Daoy (cell line): ENCODE measurements at places on chromosomes 1 and 21. TPM values are rescaled to one million over a fixed set of nuclear protein-coding genes. Genes with fewer than 3 reads are reported as not detected.

DNA sequence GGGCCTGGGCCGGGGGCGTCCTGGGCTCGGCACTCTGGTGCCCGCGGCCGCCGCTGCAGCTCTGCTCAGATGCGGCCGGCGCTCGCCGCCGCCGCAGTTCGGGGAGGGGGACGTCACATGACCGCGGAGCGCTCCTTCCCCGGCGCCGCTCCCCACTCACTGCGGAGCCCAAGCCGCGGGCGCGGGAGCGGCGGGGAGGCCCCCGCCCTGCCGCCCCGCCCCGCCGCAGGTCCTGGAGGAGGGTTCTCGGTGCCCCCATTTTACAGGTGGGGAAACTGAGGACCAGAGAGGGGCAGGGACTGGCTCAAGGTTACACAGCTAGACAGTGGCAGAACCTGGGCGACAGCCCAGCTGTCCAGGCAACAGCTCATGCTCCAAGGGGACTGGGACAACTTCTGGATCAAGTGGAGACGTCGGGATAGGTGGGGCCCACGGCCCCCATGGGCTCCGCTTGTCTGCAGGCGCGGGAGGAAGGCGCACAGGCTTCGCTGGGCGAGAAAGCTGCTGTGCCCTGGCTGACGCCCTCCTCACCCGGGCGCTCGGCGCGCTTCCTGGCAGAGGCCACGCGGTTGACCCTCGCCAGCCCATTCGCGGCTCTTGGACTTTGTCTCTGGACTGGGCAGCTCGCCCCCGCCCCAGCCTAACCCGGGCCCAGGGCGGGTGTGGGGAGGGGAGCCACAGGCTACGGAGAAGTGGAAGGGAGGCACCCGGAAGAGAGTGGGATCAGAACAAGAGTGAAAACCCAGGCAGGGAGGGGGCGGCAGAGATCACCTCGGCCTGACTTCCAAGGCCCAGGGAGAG lies at the start of gene RAP1GAP:
TSS of gene RAP1GAP (minus strand) at position 100 of the 801 bp plus-strand sequence. CDS start 49,325 bp downstream, outside the sequence.
- no peak for DNase-seq

DNA sequence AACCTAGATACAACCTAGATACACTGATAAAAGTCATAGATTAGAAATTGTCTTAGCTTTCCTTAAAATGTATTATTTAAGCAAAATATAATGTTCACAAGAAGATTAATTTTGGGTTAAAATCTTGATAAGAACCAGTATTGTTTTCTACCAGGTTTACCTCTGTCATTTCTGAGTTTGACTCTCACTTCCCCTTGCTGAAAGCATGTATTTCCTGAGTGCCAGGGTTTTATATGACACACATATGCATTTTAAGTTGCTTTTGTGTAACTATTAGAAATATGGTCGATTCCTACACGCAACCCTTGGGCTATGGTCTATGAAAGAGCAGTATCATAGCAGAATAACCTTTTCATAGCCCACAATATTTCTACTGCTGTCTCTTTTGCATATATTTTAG lies 351.7 kb downstream of the ZP4 start:
- DNase-seq, result no peak

DNA sequence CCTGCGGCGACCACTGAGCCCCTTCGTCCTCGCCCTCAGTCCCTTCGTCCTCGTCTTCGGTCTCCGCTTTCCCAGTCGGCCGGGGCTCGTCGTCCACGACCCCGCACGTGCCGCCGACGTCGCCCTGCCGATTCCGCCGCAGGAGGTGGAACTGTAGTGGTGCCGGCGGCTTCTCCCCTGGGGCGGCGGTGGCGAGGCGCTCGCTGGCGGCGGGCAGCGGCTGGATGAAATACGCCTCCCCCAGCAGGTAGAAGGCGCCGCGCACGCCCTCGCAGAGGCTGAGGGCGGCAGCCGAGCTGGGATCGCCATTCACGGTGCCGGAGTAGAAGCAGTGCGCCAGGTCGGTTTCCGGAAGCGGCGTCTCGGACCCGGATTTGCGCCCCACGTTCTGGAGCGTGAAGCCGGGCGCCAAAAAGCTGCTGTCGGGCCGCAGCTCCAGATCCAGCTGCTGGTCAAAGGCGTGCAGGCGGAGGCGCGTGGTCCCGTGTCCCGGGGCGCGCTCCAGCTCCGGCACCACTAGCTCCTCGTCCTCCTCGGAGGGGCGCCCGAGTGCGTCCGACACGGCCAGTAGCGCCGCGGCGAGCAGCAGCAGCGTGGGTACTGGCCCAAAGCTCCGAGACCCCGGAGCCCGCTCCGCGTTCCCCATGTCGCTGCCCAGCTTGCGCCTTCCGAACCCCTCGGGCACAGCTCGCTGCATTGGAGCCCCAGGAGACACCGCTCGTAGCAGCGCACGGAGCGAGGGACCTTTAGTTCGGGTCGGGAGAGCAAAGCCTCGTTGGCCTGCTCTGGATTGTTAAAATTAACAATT lies 747 bp downstream of the ADAMTS1 start:
- peak; percentile 58 for DNase-seq

- DNase-seq, result no peak
Observed at GRCh38 chr1:221739018-221739676, 2.7 kb downstream of the DUSP10 start.

GRCh38 chr1:84042461-84042860 lies 43.5 kb upstream of the TTLL7 start:
- DNase-seq, result no peak

- peak; percentile 66 for DNase-seq
Observed at GRCh38 chr1:7669559-7670311, 101.4 kb upstream of the VAMP3 start.

- no peak for DNase-seq
Observed at GRCh38 chr1:38370716-38371504, 324.3 kb upstream of the POU3F1 start.

DNA sequence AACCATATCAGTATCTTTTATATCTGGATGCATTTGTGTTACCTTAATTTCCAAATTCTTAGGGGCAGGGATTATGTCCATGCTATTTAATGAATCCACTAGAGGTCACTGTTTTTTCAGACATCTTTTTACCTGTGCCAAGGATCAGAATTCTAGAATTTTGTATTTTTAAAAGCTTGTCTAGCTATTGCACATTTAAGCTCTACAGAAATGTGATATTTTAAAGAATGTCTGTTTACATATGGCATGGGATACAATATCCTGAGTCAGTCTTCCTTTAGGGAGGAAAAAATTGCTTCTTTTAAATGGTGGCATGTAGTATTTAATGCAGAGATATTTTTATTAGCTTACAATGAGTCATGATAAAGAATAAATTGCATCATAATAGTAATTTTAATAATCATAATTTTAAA lies 11.3 kb downstream of the RPAP2 start:
- no peak for DNase-seq

DNA sequence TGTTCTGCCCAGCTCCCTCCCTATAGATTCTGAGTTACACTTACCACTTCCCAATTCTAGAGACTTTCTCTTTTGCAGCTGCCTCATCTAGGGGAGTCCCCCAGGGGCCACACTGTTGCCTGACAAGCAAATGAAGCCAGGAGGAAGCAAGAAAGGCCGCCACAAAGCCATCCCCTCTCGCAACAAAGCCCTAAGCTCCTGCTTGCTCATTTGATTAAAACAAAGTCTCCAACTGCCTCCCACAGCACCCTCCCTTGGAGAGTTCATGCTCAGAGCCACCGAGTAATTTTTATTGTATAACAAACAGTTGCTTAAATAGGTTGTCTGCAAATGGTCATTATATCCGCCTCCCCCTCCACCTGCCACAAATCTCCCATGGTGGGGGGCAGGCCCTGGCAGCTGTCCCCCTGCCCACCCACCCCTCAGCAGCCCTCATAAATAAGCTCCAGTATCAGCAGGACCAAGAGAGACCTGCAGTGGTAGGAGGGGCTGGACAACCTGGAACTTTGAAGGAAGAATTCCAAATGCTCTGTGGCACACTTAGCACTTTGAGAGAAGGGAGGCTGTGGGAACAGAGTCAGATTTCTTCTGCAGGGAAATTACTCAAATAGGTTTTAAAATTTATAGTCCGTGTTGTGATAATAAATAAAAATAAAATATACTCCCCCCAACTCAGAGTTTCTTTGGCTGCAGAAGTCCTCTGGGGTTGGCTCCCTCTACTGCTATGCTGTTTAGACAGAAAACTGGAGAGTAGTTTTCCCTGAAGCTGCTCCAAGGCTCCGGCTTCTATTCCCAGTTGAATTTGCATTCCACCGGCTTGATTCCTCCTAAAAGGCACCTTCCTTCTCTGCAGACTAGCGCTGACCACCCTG lies 237.5 kb downstream of the TTLL7 start:
- no peak for DNase-seq

GRCh38 chr1:70171512-70171911 lies 33.9 kb downstream of the LRRC40 start:
- DNase-seq, result no peak

- no peak for DNase-seq
Observed at GRCh38 chr1:199084293-199084692, 445.5 kb downstream of the PTPRC start.

DNA sequence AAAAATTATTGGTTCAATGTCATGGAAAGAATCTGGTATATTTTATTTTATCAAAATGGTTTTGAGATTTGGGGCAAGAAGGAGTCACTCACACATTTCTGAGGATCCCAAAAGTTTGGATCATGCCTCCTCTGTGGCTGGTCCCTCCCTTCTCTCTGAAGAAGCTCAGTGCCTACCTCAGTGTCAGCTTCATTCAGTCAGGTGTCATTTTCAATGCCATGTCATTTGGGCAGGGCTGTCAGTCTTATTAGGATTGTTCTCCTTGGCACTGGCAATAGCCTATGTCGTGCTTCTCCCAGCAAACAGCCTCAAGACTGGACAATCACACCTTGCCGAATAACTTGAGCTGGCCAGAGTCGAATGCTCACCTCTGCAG lies 264.5 kb upstream of the CAMK1G start:
- no peak for DNase-seq

- DNase-seq, result no peak
Observed at GRCh38 chr1:229942501-229942900, 124.5 kb upstream of the GALNT2 start.

GRCh38 chr1:202968895-202969295 lies 1.8 kb upstream of the CYB5R1 start:
- DNase-seq, result peak; percentile 41

DNA sequence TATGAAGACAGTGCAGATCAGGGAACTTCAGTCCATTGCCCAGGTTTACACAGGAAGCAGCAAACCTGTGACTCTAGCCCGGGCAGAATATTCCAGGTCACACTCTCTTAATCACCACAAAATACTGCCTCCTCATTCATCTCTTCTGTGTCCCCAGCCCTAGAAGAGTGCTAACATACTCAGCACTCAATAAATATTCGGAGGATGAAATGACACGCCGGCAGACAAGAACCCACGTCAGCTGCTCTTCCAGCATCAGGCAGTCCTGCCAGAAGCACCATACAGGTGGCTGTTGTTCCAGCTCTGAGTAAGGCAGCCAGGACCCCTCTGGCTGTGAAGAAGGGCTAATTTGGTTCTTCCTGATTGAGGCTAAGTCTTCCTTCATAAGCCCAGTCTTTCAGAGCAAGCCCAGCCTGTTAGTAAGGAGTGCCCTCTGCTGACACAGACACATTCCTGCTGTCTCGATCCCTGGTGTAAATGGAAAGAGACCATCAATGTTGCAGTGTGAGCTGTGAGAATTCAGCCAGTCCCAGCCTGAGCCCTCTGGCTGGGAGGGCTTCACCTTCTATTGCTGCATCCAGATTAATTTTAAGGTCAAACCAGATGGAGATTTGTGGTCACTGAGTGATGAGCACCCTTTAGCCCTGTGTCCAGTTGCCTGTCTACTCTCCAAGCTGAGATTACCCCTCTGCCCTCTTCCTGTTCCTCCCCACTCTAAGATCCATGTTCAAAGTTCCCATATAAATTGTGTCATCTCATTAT lies 45.0 kb upstream of the KIRREL1 start:
- DNase-seq, result peak; percentile 52

DNA sequence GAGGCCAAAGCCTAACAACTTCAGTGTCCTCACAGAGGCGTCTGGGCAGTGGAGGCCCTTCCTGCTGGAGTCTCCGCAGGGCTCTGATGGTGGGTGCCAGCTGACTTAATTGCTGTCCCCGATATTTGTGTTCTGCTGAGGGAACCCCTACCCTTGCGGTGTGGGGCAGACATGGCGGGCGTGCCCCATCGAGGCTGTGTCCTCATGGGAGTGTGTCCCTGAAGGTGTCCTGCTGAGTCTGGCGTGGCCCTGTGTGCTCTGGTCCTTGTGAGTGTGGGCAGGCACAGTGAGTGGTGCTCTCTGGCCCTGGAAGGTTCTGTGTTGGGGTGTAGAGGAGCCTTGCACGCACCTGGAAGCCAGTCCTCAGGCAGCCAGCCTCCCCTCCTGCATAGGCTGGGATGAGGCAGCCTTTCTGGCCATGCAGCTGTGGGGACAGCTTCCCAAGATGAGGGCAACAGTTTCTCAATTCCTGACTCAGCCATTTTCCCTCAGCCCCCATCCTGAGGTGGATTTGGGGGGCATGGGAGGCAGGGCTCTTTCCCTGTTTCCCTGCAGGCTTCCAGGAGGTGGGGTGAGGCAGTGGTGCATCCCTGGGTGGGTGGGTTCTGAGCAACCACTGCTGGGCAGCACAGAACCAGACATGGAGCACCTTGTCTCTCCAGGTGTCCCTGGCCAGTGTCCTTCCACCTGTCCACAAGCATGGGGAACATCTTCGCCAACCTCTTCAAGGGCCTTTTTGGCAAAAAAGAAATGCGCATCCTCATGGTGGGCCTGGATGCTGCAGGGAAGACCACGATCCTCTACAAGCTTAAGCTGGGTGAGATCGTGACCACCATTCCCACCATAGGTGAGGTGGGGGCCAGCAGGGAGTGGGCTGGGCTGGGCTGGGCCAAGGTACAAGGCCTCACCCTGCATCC lies 6.5 kb downstream of the C1orf35 start:
- DNase-seq, result peak; percentile 1

DNA sequence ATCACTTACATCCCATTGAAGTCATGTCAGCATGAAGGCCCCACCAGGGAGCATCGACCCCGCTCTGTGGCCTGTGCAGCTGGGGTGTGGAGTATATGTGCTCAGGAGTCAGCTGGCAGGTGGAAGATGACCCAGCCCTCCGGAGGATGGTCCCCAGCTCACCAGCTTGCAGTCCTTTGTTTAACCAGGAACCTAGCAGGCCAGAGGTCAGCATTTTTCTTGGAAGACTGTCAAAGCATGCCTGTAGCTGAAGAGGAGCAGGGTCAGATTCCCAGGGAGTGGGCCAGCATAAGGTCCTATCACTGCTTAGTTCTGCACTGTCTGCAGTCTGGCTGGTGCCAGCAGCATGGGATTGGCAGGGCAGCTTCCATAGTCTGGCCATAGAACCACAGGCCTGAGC lies 12.7 kb downstream of the NFASC start:
- DNase-seq, result no peak

DNA sequence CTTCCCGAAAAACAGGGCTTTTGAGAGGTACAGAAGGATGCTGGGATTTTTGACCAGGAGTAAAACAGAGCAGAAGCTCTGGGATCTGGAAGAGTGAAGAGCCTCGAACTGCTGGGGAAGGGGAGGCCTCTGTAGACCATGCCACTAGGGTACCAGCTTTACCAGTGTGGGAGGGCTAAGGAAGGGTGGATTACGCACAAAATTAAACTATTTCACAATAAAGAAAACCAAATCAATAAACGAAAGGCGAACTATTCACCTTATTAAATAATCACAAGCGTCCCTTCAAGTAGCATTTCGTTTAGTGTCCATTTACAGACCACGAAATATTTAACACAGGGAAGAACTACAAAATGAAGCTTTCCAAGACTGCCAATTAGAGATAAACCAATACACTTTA lies 723 bp downstream of the CZIB start:
- no peak for DNase-seq

HUNK gene
- total RNA-seq, result 0.98 and 1.9 TPM in 2 replicates

ACKR1 gene
- total RNA-seq, result not detected in 2 replicates

GNB1 gene
- total RNA-seq, result 49.3 and 50.1 TPM in 2 replicates

OR2G6 gene
- not detected in 2 replicates for total RNA-seq

SLAMF9 gene
- total RNA-seq, result 0.77 TPM in 1 of 2 replicates, not detected in the other

MROH7 gene
- total RNA-seq, result not detected in 2 replicates

TBX15 gene
- total RNA-seq, result 5.1 and 7.4 TPM in 2 replicates
